ENCODE measurements at places on chromosomes 2 and 18.

DNA sequence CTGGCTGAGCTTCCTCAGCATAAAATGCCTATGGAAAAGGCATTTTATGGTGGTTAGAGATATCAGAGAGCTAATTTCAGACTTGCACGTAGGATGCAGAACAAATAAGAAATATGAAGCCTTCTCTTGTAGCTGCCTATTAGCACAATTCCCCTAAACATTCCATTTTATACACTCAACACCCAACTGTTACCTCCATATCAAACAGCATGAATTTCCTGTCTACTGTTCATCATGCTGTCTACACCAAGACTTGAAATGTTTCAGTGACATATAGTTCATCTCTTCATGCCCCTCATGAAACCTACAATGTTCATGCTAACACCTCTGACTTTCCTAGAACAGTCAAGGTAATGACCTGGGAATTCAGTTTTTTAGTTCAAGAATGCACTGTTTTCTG, 249.9 kb downstream of the PIEZO2 start:
- DNase-seq = no peak

DNA sequence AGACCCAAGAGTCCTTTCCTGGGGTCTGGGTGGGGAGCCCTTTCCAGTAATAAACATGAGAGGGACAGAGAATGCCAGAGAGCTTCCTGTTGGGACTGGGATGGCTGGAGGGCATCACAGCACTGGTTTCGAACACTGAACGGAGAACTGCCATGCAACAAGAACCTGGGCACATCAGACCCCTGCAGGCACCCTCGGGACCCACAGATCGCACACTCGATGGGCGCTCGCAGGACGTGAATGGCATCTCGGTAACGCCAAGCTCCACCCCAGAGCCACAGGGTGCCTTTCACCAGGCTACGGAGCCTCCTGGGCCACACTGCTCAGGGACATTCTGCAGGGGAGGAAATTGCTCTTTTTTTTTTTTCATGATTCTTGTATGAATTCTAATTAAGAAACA, 25.1 kb downstream of the SLC66A2 start:
- DNase-seq = no peak

GRCh38 chr2:120809609-120810440, 74.2 kb downstream of the GLI2 start:
- DNase-seq = no peak

GRCh38 chr2:21535826-21536225, 412.1 kb downstream of the TDRD15 start:
- no peak for DNase-seq

DNA sequence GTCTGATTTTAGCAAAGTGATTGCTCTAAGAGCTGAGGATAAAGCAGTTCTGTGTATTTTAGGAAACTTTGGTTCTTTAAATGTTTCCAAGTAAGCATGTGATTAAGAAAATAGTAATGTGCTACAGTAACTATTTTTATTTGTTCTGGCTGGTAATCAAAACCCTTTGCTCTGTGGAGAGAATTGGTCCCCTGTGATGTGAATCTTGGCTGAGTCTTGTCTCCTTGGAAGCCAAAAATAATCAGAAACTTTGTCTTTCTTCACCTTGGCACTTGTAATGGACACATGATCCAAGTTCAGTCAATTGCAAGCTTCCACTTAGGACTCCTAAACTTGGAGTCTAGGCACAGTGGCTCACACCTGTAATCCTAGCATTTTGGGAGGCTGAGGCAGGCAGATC, 422.7 kb upstream of the CDH20 start:
- no peak for DNase-seq

- no peak for DNase-seq
These were observed 139.6 kb upstream of the ITGA6 start for GRCh38 chr2:172287605-172288315.

- no peak for DNase-seq
These were observed at the start of gene LBX2 for GRCh38 chr2:74499267-74499939. Gene LBX2 (minus strand): TSS chr2:74499603. CDS start chr2:74499537, 66 bp downstream.

DNA sequence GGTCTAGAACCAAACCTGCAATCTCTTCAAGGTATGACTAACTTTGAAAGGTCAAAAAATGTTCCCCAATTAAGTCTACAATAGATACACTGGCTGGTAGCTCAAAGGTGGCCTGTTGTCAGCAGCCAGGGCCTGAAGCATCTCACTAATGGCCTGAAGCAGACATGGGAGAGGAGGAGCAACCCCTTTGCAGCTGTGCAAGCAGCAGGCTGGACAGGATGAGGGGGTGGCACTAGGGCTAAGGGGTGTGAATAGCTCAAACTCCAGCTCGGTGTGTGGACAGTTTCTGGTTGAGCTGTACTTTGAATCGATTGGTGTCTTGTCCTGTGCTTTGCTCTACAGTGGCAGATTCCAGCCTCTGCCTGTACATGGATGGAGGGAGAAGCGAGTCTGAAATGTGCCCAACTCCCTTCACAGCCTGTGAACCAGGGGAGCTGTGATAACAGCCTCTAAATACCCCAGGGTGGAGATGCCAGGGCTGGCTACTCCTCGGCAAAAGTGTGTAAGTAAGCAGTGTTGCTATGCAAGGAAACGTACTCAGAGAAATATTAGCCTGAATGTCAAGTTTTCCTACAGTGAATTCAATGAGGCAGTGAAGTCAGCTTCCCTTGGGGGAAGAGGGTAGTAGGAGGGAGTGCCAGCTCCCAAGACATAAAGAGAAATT, 34.7 kb upstream of the DTNB start:
- no peak for DNase-seq
